Psoas muscle (tissue), 8 donors: ENCODE measurements at places on chromosomes 4 and X. TPM values are rescaled to one million over a fixed set of nuclear protein-coding genes. Genes with fewer than 3 reads are reported as not detected.

GRCh38 chrX:72141372-72142004 is 9.8 kb upstream of the RTL5 start:
- no peak for DNase-seq

DNA sequence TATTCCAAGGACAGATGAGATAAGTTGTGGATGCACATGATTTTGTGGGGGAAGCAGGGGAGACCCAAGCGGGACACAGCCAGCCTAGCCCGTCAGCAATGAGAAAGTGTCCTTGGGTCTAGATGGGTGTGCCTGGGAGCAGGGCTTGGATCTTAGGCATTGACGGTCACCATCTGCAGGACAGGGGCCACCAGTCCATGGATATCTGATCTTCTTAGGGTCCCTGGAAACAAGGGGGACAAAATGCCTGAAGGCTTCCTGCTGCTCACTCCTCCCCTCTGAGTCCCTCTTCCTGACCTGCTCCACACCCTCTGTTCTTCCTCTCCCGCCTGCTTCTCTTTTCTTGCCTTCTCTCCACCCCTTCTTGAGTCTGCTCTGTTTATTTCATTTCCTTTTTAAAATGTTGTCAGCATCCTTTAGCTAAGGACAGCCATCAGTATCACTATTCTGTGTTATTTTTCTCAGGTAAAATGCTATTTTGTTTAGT is 298.4 kb downstream of the RAPGEF2 start:
- DNase-seq = no peak

DNA sequence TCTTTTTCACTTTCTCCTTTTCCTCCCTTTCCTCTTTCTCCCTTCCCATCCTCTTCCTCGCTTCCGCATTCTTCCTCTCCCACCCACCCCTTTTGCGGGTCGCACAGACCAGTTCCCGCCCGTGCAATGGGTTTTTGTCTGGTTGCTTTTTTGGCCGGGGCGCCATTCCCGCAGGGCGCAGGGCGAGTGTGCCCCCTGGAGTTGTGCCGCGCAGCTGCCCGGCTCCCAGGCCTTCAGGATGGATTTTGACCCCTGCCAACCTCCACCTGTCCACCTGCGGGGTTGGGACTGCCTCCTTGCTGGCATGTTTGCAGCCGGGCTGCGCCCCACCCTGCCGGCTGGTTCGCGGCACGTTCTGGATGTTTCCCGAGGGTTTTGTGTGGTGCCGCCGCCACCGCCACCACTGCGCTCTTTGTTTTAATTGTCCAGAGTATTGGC is 578 bp upstream of the SEL1L3 start:
- DNase-seq = no peak

DNA sequence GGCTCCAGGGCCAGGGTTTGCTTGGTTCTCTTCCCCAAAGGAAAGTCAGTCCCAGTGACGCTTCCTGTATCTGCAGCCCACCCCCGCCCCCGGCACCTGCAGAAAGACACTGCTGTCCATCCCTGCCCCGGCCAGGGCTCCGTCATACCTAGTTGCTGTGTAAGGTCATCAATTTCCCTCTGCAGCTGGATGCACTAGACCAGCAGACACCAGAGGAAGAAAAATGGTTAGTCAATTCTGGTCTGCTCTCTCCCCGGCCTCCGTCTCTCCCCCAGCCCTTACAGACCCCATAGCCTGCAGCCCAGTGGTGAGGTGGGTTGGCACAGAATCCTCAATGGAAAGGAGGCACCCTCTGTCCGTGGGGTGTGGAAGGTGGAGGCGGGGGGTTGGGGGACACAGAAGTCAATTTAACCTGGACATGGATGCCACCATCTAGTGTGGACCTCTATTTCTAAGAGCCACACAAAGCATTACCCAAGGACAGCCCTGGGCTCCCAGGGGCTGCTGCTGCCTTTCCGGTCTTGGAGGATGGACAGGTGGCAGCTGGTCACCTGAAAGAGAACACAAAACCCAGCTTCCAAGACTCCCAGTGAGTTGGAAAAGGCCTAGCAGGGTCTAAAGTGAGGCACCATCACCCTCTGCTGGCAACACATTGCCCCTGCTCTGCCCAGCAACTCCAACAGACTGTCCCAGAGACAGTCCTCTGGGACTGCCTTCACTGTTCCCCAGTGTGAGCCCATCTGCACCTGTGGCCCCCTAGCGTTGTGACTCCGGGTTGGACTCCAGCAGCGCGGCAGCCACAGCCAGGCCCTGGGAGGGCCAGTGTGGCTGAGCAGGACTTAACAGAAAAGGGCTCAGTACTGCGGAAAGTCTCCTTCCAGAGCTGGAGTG is 40.2 kb upstream of the NHSL2 start:
- DNase-seq = no peak

DNA sequence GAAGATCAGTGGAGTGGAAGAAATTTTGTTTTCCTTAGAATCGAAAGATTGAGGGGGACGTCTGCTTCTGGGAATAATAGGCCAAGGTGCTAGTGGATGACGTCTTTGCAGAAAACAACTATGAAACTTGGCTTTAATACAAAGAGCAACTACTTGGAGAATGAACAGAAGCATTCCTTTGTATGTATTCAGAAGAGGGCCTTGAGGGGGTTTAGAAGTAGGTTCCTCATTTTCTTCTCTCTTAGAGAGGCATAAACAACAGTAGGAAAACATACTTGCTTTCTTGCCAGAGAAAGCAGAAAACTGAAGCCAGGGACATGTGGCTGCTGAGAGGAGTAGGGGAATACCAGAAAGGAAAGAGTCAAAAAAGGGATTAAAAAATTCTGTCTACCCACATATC is 167.8 kb downstream of the ZNF330 start:
- no peak for DNase-seq

DNA sequence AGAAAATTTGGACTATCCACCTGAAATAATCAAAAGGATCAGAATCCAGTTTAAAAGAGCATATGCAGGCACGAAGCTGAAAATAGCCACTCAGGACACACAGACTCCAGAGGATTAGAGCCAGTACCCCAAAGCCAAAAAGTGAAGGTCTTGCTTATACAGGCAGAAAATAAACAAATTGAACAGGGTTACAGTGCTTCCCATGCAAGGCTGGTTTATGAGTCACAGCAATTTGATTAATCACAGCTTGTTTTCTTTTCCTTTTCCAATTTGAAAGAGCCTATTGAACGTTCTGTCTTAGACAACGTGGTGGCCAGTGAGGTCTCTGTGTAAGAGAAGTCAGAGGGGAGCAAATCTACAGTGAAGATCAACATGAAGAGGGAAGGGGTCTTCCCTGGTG is 10.2 kb downstream of the HGFAC start:
- DNase-seq = no peak

GRCh38 chr4:153731239-153731638 is 28.6 kb downstream of the RNF175 start:
- DNase-seq = no peak

DNA sequence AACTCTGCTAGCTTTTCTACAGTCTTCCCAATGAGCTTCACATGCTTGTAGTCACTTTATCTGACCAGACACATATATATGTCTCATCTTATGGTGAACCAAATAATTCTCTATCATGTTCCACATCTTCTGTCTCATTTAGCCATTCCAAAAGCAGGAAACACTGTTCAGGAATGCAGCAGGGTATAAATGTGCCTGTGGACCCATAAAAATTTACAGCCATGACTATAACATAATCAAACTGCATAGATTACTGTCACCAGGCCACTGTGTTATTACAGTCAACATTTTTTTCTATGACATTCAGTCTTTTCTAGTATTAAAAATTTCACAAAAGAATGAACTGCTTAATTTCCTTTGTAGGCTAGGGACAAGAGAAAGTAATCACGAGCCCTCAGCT is 170.0 kb upstream of the NPY2R start:
- no peak for DNase-seq

GRCh38 chr4:186820391-186820891 is 96.8 kb upstream of the FAT1 start:
- DNase-seq = no peak

DNA sequence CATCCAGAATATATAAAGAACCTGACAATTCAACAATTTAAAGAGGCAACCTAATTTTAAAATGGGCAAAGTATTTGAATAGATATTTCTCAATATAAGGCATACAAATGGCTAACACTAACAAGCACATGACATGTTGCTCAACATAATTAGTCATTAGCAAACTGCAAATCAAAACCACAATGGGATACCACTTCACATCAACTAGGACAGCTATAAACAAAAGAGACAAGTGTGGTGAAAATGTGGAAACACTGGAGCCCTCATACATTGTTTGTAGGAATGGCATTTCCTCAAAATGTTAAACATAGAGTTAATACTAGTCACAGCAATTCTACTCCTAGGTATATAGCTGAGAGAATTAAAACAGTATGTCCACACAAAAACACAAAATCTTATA is 96.7 kb downstream of the CORIN start:
- no peak for DNase-seq

DNA sequence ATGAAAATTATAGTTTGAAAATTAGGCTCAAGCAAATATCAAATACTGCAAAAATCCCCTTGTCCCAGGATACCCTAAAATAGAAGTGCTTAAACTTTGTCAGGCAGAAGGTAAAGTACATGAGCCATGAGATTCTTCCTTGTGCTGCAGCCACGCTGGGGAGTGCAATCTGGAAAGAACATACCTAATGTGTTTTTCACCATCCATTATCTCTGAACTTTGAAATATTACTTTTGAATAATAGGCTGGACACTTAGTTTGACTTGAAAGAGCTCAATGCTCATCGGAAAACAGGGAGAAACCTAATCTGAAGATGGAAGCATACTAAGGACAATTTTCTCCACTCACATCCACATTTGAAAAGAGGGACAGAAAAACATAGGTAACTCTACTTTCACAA is 18.9 kb downstream of the THAP9 start:
- no peak for DNase-seq

DNA sequence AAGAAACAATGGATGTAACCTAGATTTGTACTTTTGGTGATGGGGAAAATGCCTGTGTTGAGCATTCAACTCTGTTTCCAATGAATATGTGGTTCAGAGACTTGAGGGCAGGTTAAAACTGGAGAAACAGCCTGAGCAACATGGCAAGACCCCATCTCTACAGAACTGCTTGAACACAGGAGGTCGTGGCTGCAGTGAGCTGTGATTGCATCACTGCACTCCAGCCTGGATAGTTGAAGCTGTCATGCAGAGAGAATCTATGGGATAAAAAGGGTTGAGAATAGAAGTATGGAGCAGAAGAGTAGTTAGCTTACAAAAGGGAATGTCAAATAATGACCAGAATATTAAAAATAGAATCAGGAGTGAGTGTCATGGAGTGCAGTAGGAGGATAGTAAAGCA is 134.8 kb upstream of the PDE5A start:
- DNase-seq = no peak

DNA sequence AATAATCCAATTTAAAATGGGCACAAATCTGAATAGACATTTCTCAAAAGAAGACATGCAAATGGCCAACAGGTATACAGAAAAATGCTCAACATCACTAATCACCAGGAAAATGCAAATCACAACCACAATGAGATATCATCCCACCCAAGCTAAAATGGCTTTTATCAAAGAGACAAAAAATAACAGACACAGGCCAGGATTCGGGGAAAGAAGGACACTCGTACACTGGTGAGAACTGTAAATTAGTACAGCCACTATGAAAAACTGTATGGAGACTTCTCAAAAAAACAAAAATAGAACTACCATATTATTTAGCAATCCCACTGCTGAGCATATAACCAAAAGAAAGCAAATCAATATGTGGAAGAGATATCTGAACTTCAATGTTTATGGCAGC is 8.5 kb downstream of the SPP1 start:
- no peak for DNase-seq

DNA sequence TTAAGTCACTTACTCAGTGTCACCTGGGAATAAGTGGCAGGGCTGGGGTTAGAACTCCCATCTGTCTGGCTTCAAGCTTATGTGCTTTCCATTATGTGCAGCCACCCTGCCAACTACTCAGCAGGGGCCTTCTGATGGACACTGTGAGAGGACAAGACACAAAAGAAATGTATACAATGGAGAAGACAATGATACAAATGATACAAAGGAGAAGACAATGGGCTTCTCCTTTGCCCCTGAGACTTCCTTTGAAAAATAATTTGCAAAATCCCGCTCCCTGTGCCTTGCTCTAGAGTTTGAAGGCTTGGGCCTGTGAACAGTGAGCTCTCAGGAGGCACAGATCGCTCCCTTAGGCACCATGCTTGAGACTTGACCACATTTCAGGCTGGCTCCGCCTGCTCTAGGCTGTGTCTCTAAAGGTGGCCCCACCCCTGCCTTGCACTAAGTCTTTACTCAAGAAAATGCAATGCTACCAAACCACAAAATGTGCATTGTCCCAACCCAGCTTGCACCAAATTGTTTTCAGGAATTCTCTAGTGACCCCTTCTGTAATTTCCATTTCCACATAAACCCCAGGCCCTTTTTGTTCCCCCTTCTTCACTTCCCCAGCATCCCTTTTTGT is 27.1 kb upstream of the STX18 start:
- no peak for DNase-seq

DNA sequence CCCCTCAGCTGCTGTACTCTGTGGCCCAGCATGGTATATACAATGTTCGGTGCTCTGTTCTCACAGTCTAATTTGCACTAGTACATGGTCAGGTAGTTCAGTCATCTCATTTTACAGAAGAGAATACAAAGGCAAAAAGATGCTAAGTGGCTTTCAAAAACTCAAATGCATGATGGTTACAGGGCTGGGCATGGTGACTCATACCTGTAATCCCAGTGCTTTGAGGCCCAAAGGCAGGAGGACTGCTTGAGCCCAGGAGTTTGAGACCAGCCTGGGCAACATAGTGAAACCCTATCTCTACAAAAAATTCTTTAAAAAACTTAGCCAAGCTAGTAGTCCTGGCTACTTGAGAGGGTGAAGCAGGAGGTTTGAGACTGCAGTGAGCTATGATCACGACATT is 210.5 kb upstream of the KIT start:
- DNase-seq = no peak

DNA sequence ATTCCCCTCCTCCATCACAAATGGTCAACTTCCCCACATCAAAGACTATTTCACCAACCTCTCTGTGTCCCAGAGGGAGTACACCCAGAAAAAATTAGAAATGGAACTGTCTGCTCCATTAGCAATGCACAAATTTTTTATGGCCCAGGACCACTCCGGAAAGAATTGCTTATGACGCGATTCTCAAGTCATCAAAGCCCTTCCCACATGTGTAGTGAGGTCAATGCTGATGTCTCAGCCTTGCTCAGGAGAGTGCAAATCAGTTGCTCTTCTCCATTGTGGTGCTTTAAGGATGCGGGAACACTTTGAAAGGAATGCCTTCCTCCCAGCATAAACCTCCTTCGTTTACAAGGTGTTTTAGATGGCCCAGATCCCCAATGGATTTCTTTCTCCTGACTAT is 518.3 kb downstream of the PPARGC1A start:
- no peak for DNase-seq

DNA sequence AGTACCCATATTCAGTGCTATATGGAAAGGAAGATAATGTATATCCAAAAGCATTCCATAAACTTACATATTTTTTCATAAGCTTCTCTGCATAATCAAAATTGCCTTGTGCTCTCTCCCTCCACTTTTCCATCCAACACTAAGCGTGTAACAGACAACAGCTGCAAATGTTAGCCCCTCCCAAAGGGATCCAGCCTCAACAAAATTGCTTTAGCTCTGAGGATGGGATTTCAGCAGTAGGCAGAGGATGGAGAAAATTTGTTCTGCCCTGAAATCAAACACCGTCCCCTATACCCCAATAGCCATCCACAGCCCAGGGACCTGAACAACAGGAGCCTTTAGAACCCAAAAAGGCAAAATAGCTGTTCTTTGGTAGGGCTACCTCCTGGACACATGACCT is 28.8 kb upstream of the FGF13 start:
- DNase-seq = no peak

Gene ANTXR2
- total RNA-seq = 18.2 TPM

Gene PPM1K
- total RNA-seq = 18.0 TPM

Gene UCHL1
- total RNA-seq = 29.4 TPM

Gene CENPVL1
- total RNA-seq = not detected

Gene GPRASP2
- total RNA-seq = 11.6 TPM

Gene CXorf49
- total RNA-seq = not detected

Gene WDR45
- total RNA-seq = 67.3 TPM

Gene CDS1
- 0.04 TPM for total RNA-seq
